AG08396 (cell line): ENCODE measurements at places on chromosomes 16 and 17.
A peak's percentile ranks its signal among the peaks of the same experiment; 100 is the strongest.

DNA sequence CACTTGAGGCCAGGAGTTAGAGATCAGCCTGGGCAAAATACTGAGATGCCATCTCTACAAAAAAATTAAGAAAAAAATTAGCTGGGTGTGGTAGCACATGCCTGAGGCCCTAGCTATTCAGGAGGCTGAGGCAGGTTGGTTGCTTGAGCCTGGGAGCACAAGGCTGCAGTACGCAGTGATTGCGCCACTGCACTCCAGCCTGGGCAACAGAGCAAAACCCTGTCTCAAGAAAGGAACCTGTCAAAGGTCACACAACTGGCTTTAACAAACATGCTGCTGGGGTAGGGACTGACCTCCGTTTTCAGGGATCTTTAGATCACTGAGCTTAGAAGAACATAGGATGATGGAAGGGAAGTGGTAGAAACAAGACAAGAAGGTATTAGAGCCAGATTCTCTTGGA lies 95.0 kb downstream of the IRX3 start:
- DNase-seq = no peak

GRCh38 chr16:1357906-1358566 lies 6.3 kb downstream of the GNPTG start:
- no peak for DNase-seq

DNA sequence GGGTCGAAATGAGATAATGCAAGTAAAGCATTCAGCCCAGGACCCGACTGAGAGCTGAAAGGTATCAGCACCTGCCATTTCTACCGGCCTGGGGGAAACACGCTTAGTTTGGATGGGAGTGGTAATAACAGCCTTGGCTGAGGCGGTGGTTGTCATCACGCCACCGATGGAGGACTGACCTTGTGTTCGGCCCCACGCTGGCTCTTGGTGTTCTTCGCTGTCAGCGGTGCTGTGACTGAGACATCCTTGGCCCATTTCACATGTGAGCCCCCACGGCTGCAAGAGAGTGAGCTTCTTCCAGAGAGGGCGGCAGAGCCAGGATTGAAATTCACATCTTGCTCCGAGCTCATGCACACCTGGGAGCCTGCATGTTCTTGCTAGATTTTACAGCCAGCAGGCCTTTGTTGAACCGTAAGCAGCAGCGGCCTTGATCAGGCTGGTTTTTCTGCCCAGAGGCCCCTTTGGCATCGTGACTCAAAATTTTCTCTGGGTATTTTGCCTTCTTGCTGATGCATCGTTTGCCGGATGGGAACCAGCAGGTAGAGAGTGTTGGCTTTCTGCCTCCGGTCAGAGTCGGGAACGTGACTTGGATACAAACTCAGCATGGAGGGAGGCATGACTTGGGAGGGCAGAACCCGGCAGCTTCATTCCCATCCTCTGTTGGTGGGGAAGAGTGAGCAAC lies 341.5 kb downstream of the SNX29 start:
- no peak for DNase-seq

DNA sequence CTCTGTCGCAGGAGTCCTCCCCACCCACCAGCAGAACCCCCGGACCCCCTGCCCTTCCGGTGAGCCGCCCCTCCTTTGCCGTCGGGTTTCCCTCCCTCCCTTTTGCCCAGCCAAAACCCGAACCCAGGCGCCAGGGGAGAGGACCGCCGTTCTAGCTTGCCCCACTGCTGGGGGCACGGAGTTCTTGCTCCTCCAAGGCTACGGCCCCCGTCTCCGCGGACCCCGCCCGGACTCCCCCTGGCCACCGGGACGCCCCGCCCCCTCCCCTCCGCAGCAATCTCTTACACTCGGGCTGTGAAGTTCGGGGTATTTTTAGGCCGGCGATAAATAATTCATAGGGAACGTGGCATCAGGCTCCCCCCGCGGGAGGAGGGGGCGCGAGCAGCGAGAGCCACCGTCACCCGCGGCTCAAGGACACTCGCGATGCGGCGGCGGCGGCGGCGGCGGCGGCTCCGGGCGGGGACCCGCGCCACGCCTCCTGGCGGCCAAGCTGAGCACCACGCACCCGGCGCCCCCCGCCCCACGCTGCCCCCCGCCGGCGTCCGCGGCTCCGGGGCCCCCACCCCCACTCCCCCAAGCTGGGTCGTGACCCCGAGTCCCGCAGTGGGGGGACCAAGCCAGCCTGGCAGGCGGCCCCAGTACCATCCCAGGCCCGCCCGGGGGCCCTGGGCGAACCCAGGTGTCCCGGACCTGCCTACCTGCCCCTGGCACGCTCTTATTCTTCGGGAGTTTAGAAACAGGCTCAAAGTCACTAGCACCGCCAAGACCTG lies at the start of gene GRIN2C:
TSS of gene GRIN2C (minus strand) at position 427 of the 770 bp plus-strand sequence. CDS start 4,793 bp downstream, outside the sequence.
- DNase-seq = no peak

- no peak for DNase-seq
Observed at GRCh38 chr17:39212841-39213480, 12.8 kb downstream of the STAC2 start.

DNA sequence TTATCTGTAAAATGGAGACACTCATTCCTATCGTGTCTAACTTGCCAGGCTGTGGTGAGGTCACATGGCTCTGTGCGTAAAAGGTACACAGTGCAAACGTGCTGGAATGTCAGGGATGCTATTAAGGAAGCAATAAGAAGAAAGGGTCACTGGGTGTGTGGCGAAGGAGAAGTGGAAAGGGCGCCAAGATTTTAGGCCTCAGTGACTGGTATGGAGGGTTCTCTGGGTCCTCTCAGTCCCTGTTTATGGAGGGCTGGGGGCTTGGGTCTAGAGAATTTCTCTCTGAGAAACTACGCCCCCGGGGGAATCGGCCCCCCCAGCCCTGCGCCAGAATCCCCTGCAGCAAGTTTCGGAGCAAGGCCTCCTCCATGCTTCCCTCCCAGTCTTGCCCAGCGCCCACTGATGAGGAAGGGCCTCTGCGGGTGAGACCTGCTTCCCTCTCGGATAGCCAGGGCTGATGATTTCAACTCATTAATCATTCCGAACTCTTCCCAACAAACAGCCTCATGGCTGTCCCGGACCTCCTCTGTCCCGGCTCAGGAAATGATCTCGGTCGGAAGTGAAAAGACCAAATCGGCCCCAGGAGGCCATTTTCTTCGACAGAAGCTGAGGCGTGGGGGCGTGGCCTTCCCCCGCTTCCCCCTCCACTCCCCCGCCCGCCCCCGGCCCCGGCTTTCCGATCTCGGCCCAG lies 1.2 kb upstream of the HEXIM1 start:
- peak; percentile 53 for DNase-seq

DNA sequence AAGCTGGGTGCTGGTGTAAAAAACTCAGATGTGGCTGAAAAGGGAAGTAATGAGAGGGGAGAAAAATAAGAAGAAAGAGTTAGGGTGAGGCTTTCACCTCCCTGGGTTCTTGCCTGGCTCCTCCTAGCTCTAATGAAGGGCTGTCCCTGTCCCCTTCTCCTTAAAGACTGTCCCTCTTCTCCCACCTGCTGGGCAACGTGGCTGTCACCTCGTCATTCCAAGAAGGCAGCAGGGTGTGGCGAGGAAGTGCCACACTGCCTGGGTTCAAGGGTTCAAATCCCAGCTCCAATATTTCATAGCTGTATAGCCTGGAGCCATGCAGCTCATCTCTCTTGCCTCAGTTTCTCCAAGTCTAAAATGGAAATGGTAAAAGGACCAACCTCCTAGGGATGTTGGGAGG lies 122.5 kb upstream of the CACNG5 start:
- DNase-seq = no peak

GRCh38 chr17:50217591-50217990 lies 16.2 kb upstream of the COL1A1 start:
- no peak for DNase-seq

DNA sequence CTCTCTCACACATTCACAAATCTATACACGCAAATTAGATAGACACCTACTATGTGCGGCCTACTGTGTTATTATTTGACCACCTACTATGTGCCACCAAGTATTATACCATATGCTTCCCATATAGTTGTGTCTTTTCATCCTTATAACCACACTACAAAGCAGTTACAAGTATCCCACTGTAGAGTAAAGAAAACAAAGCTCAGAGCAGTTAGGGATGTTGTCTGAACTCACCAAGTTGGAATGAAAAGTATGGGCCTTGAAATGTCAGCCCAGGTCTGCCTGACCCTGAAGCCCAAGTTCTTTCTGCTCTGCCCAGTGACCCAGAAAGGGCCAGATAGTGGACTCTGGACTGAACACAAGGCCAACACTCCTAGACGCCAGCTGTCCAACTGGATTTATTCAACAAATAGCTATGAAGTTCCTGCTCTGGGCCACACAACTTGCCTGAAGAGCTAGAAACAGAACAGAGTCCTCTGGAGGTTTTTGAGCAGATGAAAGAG lies 8.5 kb downstream of the KRT37 start:
- DNase-seq = peak; percentile 60

DNA sequence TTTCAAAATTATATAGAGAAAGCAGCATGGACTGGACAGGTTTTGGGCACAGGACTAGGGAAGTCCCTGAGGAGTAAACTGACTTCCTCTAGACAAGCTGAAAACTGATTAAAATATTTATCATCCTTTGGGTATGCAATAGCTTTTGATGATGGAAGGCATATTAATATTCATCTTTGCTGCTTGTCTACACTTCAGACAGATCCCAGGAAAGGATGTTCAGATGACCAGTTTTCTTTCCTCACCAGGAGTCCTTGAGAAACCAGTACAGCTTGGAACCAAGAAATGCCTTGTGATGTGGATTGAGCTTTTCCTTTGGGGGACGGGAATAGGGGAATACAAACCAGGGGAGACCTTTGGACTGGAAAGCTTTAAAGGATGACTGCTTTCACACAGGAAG lies 195.5 kb downstream of the FTO start:
- DNase-seq = no peak

DNA sequence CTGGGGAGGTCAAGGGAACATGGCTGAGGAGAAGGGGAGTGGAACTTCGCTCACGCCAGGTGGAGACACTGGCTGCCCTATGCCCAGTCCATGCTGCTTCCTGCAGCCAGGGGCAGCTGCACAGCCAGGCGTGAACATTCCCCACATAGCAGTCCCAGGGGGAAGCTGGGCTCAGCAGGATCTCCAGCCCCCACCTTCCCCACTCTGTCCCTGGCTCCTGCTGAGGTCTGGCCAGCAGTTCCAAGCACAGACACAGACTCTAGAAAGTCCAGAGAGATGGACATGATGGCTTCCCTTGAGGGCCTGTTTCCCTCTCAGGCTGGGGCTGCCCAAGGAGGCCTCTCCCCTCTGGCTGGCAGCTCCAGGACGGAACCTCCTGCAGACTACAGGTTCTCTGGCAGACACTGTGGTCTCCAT lies 9.3 kb downstream of the JUP start:
- peak; percentile 50 for DNase-seq

GRCh38 chr17:8821446-8822105 lies 22.4 kb upstream of the MFSD6L start:
- no peak for DNase-seq

- no peak for DNase-seq
Observed at GRCh38 chr17:30961209-30962188, 9.3 kb upstream of the RNF135 start.

- DNase-seq = peak; percentile 36
Observed at GRCh38 chr16:85037050-85037410, 9.4 kb downstream of the KIAA0513 start.

- DNase-seq = no peak
Observed at GRCh38 chr17:29862951-29863350, 67.1 kb downstream of the SSH2 start.

DNA sequence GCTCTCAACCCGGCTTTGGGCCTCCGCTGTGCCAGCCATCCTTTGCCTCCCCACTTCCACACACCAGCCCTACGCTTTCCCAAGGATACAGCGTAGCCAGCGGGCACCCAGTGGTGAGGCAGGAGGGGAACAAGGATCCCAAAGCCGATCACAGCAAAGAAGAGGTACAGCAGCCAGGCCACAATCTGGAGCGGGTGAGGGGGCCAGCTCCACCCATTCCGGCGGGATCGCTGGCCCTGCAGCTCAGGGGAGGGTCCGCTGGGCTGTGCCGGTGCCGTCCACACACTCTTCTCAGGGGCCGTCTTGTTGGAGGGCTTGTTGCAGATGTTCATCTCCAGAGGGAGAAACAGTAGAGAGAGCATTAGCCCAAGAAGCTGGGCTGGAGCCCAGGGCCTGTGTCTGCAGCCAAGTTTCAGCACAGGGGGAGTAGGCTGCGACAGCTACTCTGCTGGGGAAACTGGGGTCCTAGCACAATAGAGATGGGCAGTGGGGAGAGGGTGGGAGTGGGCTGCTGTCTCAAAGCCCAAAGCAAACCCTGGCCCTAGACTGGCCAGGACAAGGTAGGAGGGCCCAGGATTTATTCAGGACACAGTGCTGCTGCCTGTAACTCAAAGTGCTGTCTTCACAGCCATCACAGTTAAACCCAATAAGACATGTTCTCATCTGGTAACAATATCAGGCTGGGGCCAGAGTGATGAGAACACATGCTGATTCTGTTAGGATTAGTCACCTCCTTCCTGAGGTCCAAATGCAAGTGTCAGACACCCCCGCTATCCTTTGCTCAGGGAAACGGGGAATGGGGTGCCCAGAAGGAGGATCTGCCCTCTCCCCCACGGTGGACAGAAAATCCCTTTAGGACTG lies 9.9 kb downstream of the ZDHHC1 start:
- DNase-seq = peak; percentile 92

- peak; percentile 78 for DNase-seq
Observed at GRCh38 chr17:70905796-70906195, 736.5 kb downstream of the KCNJ2 start.

GRCh38 chr17:8700546-8700945 lies 44.1 kb downstream of the CCDC42 start:
- DNase-seq = no peak

- no peak for DNase-seq
Observed at GRCh38 chr16:50607447-50607846, 59.3 kb downstream of the NKD1 start.

- no peak for DNase-seq
Observed at GRCh38 chr16:79369796-79370195, 230.7 kb downstream of the MAF start.

GRCh38 chr16:53528797-53529196 lies 25.8 kb upstream of the AKTIP start:
- no peak for DNase-seq

DNA sequence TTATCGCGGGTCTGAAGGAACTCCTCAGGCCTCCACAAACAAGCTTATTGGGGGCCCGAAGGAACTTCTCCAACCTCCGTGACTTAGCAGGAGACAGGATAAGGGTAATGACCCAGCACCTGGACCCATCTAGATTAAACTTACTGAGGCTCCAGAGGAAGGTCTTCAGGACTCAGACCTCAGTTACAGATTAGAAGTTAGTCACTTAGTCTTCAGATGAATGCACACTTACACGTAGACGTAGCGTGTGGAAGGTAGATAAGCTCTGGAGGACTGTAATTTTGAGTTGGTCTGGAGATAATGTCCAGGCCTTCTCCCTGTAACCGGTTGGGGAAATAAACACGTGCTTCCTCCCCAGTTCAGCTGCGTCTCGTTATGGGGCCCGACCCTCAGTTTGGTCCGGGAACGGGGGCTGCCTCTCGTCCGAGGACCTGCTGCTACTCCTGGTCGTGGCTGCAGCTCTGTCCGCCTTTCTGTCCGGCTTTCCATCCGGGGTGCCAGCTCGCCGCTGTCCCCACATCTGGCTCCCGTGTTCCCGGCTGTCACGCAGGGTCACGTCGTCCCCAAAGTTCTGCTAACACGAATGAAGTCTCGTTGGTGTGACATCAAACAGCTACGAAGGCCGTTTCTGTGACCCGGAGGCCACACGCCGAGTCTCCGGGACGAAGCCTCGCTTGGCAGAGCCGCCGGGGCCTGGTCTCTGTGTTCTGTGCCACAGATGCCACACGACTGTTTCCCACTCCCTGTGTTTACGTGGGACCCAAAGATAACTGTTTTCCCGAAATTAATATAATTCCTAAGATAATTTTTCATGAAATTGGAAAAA lies 11.8 kb upstream of the SECTM1 start:
- DNase-seq = no peak

GRCh38 chr17:80666867-80667266 lies 122.2 kb downstream of the RPTOR start:
- DNase-seq = no peak

GRCh38 chr17:2237950-2238349 lies 65.6 kb downstream of the SMG6 start:
- DNase-seq = no peak
